ENCODE measurements at places on chromosomes 2 and 18.

DNA sequence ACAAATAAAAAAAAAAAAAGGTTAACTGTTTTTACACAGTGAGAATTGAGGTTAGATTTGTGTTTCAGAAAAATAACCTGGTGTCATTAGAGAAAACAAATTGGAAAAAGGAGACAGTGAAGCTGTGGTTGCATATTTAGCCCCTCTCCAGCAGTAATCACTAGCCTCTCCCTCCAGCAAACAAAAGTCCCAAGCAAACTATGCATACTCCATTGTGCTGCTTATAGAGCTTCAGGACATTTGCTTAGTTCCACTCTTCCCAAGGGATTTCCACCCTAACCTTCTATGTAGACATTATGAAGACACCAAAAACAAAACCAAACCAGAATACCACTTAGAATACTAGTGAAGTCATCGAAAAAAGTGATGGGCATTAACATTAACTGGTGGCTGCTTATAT, 534.2 kb upstream of the CDH2 start:
- no peak for DNase-seq

DNA sequence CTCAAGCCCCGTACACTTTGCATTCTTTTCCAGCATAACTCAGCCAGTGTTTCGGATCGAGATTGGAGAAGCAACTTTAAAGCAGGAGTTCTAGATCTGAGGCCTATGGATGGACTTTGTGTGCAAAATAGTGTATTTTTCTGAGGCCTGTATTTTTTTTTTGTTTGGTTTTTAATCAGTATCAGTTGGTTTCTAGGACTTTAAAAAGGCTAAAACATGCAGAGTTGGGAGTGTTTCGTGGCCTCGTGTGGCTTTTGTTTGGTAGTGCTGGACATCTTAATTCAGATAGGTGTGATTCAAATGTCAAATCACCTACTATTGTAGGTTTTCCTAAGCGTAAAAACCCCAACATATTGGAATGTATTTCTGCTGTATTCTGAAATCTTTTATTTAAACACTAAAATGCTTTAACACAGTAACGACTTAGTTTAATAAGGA, 282 bp upstream of the PUS10 start:
- DNase-seq: no peak

- DNase-seq: no peak
Measured at GRCh38 chr2:65227020-65227455, 593 bp upstream of the ACTR2 start.

- no peak for DNase-seq
Measured at GRCh38 chr2:65545837-65546805, 113.7 kb upstream of the SPRED2 start.

DNA sequence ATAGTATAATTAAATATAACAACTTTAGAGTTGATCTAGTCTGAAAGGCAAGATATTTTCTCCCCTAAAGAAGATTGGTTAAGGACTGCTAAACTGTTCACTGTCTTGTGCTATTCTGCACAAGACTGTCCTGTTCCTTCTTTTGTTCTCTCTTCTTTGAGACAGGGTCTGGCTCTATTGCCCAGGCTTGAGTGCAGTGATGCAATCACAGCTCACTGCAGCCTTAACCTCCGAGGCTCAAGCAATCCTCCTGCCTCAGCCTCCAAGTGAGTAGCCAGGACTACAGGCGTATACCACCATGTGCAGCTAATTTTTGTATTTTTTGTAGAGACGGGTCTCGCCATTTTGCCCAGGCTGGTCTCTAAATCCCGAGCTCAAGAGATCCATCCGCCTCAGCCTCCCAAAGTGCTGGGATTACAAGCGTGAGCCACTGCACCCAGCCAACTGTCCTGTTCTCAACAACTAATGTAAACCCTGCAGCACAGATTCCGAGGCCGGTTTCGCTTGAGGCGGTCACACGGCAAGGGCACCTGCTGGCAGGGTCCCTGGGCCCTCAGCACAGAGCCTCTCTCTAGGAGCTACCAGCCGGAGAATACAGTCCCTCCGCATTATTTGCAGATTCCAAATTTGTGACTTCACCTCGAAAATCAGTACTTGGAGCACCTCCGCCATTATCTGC, 16.4 kb downstream of the PXDN start:
- no peak for DNase-seq

- DNase-seq: no peak
Measured at GRCh38 chr2:226179010-226179409, 620.6 kb downstream of the IRS1 start.

DNA sequence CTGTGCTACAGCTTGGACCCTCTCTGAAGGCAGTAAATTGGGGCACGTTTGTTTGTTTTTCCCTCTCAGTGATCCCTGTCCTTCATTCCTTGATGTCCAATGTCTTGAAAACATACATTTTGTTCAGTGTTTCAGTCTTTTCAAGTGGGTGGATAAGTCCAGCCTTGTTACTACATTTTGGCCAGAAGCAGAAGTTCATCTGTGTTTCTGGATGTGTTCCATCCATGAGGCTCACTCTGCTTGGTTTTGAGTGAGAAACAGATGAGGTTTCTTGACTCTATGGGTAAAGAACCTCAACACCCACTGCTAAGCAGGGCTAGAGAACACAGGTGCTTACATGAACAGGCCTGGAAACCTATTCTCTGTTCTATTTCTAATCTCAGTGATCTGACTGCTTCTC, 74.5 kb upstream of the RFX8 start:
- DNase-seq: no peak

GRCh38 chr2:161245671-161246070, 62.6 kb upstream of the PSMD14 start:
- DNase-seq: no peak

GRCh38 chr2:189176516-189176915, 3.0 kb downstream of the COL5A2 start:
- DNase-seq: no peak

DNA sequence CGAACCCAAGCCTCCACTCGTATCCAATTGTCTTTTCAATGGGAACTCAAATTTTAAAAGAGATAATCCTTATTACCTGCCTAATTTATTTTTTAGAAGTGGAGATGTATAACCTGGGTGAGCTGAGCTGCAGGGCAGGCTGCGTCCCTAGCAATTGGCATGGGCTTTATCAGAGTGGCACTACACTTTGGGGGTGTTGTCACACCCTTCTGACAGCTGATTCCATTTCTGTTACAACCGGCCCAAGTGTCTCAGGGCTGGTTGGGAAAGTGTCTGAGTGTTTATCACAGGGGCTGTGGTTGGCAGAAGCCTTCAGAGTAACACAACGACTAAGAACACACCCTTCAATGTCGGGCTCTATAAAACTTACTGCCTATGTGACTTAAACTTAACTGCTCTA, 295.0 kb downstream of the SMAD2 start:
- DNase-seq: no peak

DNA sequence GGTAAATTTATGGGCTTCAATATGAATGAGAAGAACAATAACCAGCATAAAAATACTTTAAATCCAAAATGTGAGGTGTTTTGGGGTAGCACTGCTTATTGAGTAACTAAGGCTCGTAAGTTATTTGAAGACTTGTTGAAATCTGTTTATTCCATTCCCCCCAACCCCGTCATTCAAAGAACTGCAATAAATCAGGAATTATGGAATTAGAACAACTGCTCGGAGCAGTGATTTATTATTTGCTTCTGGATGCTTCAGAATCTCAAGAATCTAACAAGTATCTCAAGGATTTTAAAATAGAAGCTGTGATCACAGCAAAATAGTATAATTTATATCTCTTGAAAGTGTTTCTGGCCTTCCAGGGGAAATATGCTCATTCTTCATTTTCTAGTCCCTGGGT, 86.8 kb downstream of the EML6 start:
- no peak for DNase-seq

- DNase-seq: no peak
Measured at GRCh38 chr18:3380384-3380961, 69.5 kb upstream of the TGIF1 start.

GRCh38 chr2:30704309-30705020, 102.8 kb downstream of the CAPN13 start:
- no peak for DNase-seq

GRCh38 chr2:140551287-140551686, 1579.5 kb downstream of the LRP1B start:
- DNase-seq: no peak

DNA sequence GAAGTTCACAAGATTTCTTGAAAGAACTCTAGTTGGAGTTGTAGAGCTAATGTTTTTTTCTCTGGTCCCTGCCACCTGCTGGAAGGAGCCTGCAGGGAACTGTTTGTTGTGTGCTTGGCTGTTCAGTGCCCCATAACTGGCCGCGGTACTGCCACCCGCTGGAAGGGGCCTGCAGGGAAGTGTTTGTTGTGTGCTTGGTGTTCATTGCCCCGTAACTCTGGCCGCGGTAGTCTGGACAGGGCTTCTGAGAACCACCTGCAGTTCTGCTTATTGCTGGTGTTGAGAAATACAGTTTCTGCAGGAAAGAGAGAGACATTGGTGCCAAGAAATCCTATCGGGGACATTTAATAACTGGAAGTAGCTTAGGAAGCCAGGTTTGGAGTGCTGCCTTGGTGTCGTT, 58.1 kb downstream of the AGAP1 start:
- DNase-seq: no peak

DNA sequence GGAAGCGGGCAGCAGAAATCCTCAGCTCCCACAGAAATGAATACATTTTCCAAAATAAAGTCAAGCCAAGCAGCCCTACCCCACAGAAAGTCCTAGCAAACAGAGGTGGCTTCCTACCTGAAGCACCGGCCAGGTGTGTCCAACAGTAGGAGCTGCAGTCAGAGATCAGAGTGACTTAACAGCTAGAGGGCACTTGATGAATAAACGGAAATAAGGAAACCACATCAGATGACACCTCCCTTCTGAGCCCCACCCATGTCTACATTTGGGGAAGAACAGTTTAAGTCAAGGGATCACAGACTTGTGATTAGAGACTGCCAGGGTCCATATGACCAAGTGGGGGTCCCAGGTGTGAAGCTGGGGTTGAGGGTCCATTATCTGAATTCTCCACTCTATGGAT, at the start of gene CXCR1:
Gene CXCR1, minus strand, starts transcription at position 172 of the 400 bp plus-strand sequence. CDS start 1,751 bp downstream, outside the sequence.
- no peak for DNase-seq

DNA sequence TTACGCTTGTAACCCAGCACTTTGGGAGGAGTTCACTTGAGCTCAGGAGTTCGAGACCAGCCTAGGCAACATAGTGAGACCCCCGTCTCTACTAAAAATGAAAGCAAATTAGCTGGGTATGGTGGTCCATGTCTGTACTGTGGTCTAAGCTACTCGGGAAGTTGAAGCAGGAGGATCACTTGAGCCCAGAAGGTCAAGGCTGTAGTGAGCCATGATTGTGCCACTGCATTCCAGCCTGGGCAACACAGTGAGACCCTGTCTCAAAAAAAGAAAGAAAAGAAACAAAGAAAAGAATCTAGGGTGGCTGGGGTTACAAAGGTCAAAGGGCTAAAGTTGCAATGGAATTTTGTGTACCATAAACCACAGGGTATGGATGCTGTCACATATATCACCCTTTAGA, 41.3 kb downstream of the KIF3C start:
- no peak for DNase-seq

GRCh38 chr18:3262234-3263131, 550 bp downstream of the MYL12B start:
- peak; percentile 70 for DNase-seq

DNA sequence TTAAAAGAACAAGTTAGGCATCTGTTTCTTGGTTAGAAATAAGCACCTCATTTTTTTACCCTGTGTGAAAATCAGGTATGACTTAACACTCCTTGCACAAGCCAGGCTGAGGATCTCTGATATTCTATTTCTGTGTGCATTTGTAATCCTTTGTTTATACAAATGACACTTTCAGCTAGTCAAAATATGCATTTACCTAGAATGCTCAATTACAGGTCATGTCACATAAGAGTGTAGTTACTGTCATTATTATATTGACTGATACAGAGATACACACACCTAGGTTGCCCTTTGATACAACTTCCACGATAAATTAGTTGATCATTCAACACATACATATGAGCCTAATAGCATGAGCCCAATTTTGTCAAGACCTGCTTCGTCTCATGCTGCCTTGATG, 144.3 kb downstream of the CHST9 start:
- DNase-seq: no peak

GRCh38 chr18:57077786-57078552, 68.9 kb upstream of the BOD1L2 start:
- peak; percentile 63 for DNase-seq

- DNase-seq: no peak
Measured at GRCh38 chr2:95300450-95300849, 3.3 kb downstream of the KCNIP3 start.

GRCh38 chr2:236579746-236580315, 10.2 kb downstream of the ACKR3 start:
- DNase-seq: no peak

- DNase-seq: no peak
Measured at GRCh38 chr2:38486213-38487026, 109.3 kb upstream of the ATL2 start.

GRCh38 chr2:231674587-231675338, 33.6 kb upstream of the PTMA start:
- DNase-seq: peak; percentile 76

GRCh38 chr18:32803568-32803967, 30.7 kb upstream of the KLHL14 start:
- no peak for DNase-seq

DNA sequence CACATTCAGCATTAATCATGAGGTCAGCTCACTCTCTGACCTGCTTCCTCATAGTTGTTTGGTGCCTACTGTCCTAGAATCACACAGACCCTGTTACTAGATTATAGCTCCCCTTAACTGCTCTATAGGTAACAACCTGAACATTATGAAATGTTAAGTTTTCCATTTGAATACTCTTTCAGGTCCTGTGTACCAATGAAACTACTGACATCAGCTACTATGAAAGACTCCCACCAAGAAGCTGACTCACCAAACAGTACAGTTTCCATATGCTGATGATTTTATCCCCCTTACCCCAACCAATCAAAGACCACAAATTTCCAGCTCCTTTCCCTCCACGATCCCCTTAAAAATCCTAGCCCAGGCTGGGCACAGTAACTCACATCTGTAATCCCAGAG, 56.3 kb downstream of the SRBD1 start:
- no peak for DNase-seq

- peak; percentile 73 for DNase-seq
Measured at GRCh38 chr18:23810396-23810795, 121.1 kb downstream of the LAMA3 start.

GRCh38 chr2:111100765-111101162, 19.9 kb upstream of the BCL2L11 start:
- no peak for DNase-seq

DNA sequence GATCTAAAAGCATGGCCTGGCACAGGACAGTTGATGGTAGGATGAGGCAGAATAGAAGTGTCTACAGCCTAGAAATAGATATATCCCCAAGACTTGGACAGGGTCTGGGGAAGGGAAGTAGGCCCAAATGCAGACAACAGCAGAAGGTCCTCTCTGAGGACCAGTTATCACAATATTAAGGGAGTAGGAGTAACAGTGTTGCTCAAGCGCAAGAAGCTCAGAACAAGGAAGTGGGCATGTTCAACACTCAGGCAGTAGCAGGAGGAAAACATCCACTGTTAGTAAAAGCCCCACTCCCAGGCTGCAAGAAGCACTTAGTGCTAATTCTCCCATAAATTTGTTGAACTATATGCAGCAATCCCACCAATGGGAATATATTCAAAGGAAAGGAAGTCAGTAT, 314.7 kb downstream of the METTL4 start:
- no peak for DNase-seq

All from activated naive CD8-positive, alpha-beta T cell treated with anti-CD3 and anti-CD28 coated beads, Interleukin-2, amount 10 ng/mL, durations not matched to agents 7 days and 5 days (primary cell).